ENCODE measurements at places on chromosomes 5 and 9.
A peak's percentile ranks its signal among the peaks of the same experiment; 100 is the strongest.

- DNase-seq: no peak
These were observed 26.5 kb upstream of the C5orf47 start for GRCh38 chr5:173962436-173962972.

DNA sequence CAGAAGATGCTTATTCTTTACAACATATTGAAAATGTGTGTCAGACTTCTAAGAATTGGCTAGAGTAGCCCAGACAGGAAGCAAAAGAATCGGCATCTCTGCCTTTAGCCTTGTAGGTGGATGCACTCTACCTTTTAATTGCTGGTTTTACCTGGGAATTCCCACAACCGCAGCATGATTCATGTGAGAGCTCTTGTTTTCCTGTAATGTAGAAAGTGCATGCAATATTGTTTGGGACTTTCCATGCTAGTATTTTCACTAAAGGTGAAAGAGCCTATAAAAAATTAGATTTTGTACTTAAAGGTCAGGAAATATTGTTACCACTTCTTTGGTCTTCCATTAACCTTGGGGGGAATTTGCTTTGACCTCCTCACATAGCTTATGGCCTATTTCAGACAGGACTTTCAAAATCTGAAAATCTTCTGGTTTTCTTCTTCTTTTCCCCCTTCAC lies 89.8 kb downstream of the NTRK2 start:
- DNase-seq: peak; percentile 26

DNA sequence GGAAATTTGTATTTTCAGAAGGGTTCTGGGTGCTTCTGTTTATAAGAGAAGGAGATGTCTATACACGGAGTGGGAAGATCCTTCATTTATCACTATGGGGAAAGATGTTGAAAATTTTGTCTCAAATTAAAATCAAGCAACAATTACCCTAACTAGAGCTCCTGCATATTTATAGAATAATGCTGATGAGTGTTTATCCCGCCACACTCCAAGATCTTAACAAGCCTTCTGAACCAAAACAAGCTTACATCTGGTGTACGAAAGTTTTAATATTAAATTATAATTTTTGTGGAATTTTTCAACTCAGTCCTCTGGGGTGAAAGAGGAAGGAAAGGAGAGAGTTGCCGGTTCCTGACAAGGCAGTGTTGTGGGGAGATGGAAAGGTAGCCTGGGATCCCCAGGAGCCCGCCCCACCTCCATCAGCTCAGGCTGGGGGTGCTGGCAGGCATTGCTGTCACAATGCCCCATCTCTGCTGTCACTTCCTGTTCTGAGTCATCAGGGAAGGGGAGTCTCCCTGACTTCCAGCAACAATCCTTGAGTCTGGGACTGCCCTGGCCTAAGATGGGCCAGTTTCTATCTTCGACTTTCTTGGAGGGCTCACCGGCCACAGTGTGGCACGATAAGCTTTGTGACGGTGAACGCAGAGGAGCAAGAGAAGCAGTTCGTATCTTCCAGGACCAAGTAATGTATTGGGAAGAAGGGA lies 64.5 kb downstream of the ERAP1 start:
- no peak for DNase-seq

GRCh38 chr5:129099184-129099569 lies 4.6 kb downstream of the ISOC1 start:
- DNase-seq: no peak

GRCh38 chr5:172285226-172286143 lies 1.9 kb upstream of the UBTD2 start:
- no peak for DNase-seq

DNA sequence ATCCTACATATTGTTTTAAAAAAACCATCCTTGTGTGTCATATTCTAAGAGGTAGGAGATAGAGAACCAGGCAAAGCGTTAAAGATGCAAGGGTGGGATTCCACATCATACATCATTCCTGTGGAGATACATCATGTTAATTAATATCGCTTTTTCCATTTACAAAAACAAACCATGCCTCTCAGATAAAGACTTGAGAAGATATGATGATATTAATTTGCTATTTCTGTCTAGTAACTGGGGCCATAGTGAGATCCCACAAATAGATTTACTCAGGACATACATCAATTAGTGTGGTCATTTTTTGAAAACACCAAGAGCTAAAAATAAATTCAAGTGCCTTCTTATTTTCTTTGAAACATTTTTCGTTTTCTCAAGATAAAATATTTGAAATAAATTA lies 165.4 kb upstream of the TARS1 start:
- DNase-seq: no peak

GRCh38 chr5:160506006-160507004 lies 84.7 kb downstream of the PTTG1 start:
- DNase-seq: peak; percentile 47

DNA sequence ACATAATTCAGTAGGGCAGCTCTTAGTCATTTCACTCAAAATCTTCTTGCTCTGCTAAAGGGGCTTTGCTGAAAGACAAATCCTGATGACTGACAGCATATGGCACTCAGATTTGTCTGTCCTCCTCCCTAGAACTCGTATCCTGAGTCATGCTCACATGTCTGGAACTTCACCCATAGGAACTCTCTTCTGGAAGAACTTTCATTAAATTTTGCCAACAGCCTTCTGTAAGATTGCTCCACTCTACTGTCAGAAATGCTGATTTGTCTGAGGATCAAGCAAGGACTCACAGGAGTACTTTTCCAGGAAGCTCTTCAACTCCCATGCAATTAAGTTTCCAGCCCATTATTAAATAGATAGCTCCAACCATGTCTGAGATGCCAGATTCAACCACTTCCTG lies 59.8 kb upstream of the SNX2 start:
- no peak for DNase-seq

DNA sequence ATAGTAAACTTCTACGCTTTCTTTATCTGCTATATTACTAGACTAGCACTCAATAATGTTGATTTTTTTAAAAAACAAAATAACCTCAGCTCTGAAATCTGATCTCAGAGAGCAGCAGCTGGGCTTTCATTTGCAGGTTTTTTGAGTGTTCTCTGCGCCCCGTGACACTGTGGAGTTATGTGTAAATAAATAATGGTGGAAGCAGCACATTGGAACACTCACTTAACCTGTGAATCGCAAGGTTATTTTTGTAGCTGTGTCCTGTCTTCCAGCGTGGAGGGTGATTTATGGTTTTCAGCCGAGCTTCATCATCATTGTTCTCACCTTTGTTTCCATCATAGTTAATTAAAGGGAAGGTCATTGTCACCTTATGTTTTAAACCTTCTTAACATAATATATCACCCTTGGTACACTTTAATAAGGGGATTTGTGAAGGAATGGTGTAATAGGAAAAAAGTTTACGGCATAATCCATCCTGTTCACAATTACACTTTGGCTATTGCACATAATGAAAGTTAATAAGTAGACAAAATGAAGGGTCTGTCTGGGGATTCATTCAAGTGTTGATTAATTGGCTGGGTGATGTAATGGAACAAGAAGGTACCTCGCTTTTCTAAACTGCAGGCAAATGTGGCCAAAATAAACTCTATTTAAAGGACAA lies 493.3 kb upstream of the ADAMTS16 start:
- DNase-seq: no peak

All from activated CD4-positive, alpha-beta T cell treated with anti-CD3 and anti-CD28 coated beads, Interleukin-2, amount 50 U/mL, for 4 hours (primary cell).